ENCODE measurements at places on chromosomes 5 and 9.

GRCh38 chr9:72169178-72169577 lies 19.9 kb downstream of the GDA start:
- DNase-seq = no peak

GRCh38 chr5:72369301-72369700 lies 49.1 kb downstream of the PTCD2 start:
- no peak for DNase-seq

- no peak for DNase-seq
These were observed 133.8 kb upstream of the MOCS2 start for GRCh38 chr5:53243403-53243802.

GRCh38 chr5:79295029-79295428 lies 59.1 kb downstream of the JMY start:
- DNase-seq = no peak

DNA sequence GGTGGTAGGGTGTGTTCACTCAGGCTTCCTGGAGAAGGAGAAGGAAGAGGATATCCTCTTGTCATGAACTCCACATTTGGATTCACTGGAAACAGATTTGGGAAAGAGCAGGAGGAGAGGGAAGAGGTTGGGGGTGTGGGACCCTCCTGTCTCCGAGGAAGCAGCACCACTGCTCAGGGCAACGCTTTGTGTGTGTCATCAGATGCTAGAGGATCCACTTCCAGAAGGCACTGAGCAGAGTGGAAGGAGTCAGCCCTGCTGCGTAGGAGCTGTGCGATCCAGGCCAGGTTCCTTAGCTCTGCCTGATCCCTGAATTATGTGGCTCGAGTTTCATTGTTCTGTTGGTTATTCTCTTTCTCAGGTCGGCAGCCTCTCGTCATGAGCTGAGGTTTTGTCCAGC lies 37.3 kb upstream of the TJP2 start:
- no peak for DNase-seq

GRCh38 chr9:137593176-137593575 lies 2.9 kb upstream of the ZMYND19 start:
- no peak for DNase-seq

DNA sequence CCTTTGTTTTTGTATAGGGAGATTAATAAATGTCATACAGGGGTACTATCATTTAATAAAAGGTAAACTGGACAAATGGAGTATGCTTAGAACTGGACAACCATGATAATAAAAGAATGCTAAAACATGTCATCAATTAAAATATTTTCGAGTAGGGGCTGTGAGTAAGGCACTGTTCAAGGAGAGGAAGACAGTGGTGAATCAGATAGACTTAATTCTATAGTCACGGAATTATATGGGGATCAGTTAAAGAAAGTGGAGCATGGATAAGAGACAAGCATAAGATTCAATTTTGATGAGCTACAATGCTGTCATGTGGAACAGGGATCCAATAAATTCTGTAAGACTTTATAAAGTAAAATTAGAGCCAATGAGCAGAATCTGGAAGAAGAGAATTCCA lies 104.5 kb downstream of the HMHB1 start:
- no peak for DNase-seq

GRCh38 chr9:120698766-120699165 lies 15.5 kb downstream of the MEGF9 start:
- DNase-seq = no peak

DNA sequence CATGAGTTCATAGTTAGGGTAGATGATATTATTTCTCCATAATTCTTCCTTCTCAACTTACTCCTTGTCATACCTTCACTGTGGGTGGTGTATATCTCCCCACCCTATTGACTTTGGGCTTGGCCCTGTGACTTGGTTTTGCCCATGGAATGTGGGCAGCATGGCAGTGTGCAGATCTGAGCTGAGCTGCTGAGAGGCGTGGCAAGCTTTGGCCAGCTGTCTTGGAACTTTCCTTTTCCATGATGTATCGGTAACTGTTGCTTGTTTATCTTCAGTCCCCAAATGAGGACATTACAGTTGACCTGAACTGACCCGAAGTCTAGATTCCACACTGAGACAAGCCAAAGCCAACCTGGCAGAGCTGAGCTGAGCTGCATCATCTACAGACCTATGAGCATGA lies 70.4 kb downstream of the RALGPS1 start:
- DNase-seq = no peak

DNA sequence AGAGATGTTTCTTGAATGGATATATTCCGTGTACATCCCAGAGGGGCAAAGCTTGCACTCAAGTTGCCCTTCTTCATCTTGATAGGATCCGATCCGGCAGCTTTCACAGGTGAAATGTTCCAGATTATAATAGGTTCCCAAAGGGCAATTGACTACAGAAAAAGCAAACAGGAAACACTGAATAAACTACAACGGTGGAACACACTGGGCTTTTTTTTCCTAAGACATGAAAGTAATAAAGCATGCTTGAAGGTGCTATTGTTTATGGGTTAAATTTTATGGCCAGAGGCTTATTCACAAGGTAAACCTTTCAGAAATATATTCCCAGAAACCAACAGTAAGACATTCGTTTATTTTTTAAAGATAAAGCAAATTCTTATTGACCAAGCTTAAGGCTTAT lies 110.6 kb downstream of the SVEP1 start:
- no peak for DNase-seq

DNA sequence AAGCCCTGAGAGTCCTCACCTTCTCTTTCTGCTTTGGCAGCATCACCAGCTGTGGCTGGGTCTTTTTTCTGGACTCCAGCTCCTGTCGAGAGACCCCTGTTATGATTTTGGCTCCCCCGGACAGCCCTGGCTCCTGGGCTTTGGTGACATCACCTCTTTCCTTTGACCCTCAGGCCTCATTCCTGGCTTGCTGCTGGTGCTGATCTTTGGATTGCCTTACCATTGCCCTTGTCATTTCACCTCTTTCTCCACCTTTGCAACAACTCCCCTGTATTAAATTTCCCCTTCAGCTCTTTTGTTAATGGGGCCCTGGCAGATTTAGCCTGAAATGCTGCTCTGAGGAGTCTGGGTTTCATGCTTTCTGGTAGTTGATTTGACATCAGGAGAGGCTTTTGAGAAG lies 322.8 kb downstream of the ZSWIM6 start:
- no peak for DNase-seq

All from COLO829 (cell line).